ENCODE measurements at places on chromosomes 4 and X.
A peak's percentile ranks its signal among the peaks of the same experiment; 100 is the strongest.

DNA sequence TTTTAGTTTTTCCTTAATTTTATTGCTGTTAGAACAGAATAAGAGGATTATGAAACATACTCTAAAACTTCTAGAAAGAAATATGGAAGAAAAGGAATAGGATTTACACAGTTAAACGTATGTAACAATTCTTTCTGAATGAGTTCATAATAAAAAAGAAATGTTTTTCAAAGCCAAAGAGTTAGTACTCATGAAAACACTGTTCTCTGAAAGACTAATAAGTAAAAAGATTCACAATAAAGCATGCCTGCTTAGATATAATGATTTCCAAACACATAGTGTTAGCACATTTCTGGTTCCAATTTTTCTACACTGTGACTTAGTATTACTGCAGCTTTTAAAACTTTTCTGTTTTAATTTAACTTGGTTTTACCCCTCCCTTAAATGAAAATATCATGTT, 49.8 kb upstream of the PRSS48 start:
- DNase-seq = no peak

DNA sequence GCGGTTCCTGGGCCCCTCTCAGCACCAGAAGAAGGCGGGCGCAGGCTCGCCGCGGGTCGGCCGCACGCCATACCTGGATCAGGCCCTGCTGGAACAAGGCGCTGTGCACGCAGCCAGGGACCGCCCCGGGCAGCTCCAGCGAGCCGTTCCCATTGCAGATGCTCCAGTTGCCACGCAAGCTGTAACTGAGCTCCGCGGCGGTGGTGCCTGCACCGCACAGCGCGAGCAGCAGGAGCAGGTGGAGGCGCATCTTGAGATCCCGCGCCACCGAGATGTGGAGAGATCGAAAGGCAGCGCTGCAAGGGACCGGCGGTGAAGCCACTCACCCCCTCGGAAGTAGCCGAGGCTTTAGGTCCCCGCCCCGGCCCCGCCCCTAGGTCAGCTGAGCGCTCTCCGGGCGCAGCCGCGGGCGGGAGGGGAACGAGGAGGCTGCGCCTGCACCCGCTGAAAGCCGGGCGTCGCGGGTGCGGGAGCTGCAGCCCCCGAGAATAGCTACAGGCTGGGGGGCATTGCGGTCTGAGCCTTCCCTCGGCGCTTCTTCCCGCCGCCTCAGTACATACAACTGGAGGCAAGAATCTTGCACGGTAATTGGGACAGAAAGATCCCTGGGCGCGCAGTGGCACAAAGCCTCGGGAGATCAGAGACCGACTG, at the start of gene MANBA:
MANBA (minus strand) TSS at position 324 of the 651 bp plus-strand sequence; CDS start at position 250, 74 bp downstream.
- DNase-seq = peak; percentile 98

DNA sequence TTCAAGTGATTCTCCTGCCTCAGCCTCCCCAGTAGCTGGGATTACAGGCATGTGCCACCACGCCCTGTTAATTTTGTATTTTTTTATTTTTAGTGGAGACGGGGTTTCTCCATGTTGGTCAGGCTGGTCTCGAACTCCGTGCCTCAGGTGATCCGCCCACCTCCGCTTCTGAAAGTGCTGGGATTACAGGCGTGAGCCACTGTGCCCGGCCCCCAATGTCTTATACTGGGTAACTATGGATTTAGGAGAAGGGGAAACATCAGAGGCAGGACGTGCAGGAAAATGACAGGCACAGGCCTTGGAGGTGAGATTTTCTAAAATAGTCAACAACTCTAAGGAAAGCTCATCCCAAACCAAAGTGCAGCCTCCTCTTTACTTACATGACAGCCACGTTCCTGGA, 11.1 kb upstream of the TSPYL2 start:
- no peak for DNase-seq

GRCh38 chrX:32280921-32281320, 930.4 kb downstream of the DMD start:
- no peak for DNase-seq

GRCh38 chr4:174198828-174199227, 84.6 kb downstream of the FBXO8 start:
- DNase-seq = no peak

- DNase-seq = peak; percentile 49
Measured at GRCh38 chr4:38069271-38069760, 109.1 kb downstream of the PTTG2 start.

- no peak for DNase-seq
Measured at GRCh38 chrX:74251006-74251930, 52.7 kb upstream of the ZCCHC13 start.

DNA sequence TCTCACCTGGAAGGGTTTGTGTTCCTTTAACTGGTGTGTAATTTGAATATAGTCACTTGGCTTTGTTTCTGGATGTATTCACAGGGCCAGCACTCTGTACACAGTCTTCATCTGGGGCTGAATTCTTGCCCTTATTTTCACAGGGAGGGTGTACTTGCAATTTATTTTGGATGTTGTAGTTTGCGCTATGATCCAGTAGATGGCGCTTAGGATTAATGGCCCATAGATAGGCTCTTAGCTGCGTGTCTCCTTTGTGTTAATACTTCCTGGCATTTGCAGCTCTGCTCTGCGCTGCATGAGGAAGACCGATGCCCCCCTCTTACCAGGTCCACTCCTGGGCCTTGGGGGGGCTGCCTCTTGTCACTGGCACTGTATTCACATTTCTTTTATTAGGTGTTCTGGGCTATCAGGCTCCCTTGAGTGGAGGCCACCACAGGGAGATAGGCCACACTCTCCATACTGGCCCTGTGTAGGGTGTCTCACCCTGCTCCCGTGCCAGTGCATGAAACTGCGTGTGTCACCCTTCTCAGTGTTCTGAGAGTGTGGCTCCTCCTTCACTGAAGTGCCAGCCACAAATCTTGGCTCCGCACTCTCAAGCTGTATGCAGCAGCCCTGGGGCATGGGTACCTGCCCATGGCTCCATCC, 562.2 kb downstream of the ZIC3 start:
- DNase-seq = peak; percentile 23

GRCh38 chr4:157819693-157820464, 352.9 kb downstream of the GASK1B start:
- no peak for DNase-seq

- no peak for DNase-seq
Measured at GRCh38 chrX:109918753-109919152, 84.2 kb upstream of the TMEM164 start.

- DNase-seq = no peak
Measured at GRCh38 chrX:77694491-77694890, 91.5 kb downstream of the ATRX start.

DNA sequence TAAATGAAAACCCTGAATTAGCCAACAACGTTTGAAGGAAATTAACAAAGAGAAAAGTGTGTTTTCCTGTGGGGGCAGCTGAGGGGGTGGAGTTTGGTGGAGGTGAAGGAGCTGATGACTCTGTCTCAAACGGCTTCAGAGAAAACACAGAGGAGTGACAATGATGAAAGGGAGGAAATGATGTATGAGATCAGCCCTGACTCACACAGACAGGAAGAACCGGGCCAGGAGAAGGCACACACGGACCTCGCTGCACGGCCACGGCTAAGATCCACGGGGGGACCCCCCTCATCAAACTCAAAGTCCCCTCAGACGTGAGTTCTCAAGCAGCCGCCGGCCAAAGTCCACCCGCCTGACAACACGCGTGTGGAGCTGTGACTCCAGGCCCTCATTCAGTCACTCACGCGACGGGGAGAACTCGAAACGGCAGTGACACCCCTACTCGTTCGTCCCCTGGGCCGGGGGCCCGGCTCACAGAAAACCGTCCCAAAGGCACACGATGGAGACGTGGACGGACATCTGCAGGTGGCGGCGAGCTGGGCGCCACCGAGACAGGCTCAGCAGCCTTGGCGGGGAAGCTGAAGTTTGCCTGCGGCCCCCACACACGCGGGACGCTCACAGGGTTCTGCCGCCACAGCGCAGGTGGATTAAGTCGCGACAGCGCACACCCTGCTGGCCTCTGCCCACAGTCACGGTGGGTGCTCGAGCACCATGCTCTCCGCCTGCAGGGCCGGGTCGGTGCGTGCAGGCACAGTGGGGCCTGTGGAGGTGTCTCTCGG, 28.8 kb downstream of the PPP2R3B start:
- no peak for DNase-seq

GRCh38 chrX:129646566-129647417, 8.0 kb downstream of the APLN start:
- no peak for DNase-seq

- DNase-seq = no peak
Measured at GRCh38 chr4:94828882-94829281, 71.1 kb downstream of the BMPR1B start.

- peak; percentile 47 for DNase-seq
Measured at GRCh38 chrX:149871940-149872339, 9.0 kb upstream of the MAGEA8 start.

GRCh38 chrX:46044486-46044885, 500.7 kb downstream of the ZNF674 start:
- no peak for DNase-seq

DNA sequence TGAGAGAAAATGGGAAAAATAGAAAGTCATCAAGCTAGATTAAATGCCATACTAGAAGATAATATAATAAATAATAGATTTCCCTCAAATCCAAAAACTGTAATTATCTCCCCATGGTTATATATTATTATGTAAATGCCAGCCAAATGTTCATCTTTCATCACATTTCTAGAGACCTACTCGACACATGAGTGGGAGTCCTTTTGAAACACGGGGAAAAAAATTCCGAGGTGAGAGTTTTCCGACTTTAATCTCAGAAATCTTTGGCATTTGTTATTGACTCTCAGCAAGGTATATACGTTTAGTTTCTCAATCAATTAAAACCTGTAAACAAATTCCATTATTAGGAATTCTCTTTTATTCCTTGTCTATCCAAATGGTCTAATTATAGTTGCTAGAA, 465.4 kb upstream of the SMIM31 start:
- no peak for DNase-seq

GRCh38 chr4:171130256-171130801, 682.9 kb upstream of the GALNTL6 start:
- no peak for DNase-seq

DNA sequence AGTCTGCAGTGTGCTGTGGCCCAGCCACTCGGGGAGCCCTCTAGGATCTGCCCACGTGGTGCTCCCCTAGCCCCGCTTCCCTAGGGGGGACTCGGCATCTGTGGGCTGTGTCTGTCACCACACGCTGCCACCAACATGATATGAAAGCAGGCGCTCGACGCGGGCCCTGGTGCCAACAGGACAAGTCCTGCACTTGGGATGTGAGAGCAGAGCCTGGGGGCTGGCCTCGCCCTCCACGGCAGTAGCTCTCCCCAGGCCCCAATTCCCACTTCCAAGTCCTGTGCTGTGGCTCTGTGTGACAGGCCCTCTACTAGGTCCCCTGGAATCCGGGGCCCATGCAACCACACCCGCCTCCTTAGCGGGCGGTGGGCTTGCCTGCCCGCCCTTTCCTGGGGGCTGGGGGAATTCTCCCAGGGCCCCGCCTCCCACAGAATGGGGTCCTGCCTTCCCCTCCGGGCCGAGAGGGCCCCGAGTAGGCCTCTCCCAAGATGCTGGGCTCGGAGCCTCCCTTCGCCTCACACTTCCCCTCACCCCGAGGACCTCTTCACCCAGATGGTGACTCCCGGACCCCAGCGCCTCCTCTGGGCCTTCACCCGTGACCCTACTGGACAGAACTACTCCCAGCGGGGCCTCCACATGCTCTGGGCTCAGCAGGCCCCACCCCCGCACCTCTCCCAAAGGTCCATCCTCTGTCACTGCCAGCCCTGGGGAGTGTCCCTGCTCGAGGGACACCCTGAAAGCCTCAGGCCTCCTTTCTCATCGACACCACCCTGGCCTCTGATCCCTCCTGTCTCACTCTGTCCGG, 11.2 kb downstream of the LRPAP1 start:
- DNase-seq = no peak

DNA sequence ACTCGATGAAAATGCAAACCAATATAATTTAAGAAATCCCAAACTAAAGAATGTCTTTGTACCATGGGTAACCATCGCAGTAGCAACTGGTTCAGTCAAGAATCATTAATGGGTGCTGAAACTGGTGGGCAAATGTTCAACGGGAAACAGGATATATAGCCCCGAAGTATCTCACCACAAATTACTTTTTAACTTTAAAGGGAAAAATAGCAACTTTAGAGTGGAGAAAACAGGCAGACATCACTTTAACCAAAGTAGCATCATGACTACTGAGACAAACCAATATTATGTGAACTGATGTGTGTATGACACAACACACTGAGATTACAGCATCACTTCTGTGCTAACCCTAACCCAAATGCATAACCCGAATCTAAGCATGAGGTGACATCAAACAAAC, 33.8 kb upstream of the SLAIN2 start:
- DNase-seq = no peak

- DNase-seq = no peak
Measured at GRCh38 chr4:38015886-38016515, 55.8 kb downstream of the PTTG2 start.

DNA sequence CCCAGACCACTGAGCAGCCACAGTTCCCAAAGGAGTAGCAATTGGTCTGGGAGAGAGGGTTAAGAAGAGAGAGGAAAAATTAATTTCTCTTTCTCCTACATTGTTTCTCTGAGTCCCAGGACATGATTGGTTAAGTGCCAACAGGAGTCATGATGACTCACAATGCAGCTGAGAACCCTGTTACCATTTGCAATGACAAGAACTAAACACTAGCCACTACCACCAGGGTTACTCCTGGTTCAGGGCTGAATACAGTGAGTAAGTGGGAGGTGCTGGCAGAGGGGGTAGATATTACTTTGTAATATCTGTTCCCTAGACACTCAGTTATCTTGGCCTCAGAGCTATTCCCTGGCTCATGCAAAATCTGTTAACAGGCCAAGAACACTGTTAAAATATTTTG, 18.0 kb downstream of the ETDC start:
- no peak for DNase-seq

GRCh38 chr4:176752191-176752749, 40.5 kb downstream of the VEGFC start:
- no peak for DNase-seq

- DNase-seq = no peak
Measured at GRCh38 chrX:55119712-55120111, 30.9 kb downstream of the PAGE2 start.

DNA sequence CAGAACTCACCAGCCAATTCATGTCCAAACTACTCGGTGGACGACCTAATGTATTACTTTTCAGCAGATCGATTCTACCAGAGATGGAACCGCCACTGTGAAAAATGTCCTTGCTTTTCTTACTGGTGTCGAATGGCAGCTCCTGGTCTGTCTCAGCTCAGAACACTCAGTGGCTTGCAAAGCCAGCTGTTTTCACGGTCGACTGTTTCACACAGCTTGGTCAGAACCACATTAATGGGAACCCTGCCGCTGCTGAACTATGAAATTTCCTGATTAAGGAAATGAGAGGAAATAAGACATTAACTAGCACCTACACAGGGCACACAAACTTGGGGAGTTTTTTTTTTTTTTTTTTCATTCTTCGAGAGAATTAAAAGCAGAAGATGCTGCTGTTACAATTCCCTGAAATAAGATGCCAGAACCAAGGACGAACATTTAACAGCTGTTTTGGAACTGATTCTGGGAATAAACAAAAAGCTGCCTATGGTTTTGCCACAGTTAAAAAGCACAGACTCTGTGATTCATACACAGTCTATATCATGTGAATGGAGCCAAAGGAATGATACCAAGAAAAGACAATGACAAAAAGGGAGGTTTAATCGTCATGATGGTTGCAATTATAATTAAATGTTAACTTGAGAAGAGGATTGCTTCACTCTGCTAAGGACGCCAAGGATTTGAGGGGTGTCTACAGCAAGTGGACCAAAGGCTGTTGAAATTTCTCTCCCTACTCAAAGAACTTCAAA, 31.3 kb downstream of the SUPT20HL2 start:
- DNase-seq = no peak

- no peak for DNase-seq
Measured at GRCh38 chr4:4321951-4322688, 32.1 kb downstream of the ZBTB49 start.
